Stimulated activated CD4-positive, alpha-beta T cell treated with anti-CD3 and anti-CD28 coated beads, Interleukin-15, amount 100 ng/mL, for 24 hours (primary cell): ENCODE measurements at places on chromosomes 7 and 10.

DNA sequence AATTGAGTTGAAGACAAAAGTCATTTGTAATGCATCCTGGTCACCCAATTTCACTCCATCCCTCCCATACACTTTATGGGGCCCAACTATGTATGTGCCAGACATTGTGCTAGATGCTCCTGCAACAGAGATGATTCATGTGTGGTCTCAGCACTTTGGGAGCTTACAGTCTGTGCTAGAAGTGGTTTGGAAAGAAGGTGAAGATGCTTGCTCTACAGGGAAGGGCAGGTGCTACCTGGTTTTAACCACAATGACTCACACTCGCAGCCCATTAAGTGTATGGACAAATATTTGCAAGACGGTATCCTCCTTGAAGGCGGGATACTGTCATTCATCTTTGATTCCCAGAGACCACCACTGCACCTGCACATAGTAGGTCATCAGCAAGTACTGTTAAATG, 257.6 kb downstream of the OTUD1 start:
- no peak for DNase-seq

DNA sequence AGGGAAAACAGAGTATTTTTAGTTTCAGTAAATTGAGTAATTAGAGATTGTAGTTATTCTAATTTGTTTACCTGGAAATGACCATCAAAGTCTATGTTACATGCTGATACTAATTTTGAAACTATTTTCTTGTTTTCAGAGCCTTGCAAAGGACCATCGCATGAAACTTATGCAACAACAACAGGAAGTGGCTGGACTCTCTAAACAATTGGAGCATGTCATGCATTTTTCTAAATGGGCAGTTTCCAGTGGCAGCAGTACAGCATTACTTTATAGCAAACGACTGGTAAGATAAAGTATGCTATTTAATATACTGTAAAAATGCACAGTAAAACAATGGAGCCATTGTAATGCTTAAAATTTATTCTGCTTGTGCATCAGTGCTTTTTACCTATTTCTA, 78.5 kb downstream of the TRIM24 start:
- DNase-seq: no peak

GRCh38 chr10:46239993-46240683, 46.7 kb upstream of the ANTXRL start:
- no peak for DNase-seq

- DNase-seq: no peak
Observed at GRCh38 chr10:29947701-29948060, 111.7 kb downstream of the JCAD start.

GRCh38 chr10:68135362-68135761, 26.1 kb downstream of the MYPN start:
- DNase-seq: no peak

DNA sequence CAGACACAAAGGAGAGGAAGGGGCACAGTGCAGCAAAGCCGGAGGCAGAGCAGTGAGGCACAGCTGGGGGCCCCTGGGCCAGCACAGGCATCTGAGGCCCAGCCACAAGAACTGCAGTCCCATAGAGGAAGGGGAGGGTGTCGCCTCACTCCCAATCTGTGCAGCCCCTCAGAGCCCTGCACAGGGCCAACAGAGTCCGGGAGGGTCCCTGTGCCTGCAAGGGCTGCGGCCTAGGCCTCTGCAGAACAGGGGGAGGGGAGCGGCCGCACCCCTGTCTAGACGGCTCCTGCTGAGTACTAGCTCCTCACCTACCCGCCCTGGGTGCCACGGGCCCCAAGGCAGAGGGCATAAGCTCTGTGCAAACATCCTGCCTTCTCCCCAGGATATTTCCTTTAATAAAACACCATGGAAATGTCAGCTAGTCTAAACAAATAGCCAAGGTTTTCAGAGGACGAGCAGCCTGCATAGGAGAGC, 32.4 kb upstream of the RET start:
- DNase-seq: no peak
